ENCODE measurements at places on chromosomes 11 and 22.

- DNase-seq: no peak
Measured at GRCh38 chr11:23723861-23724260, 773.0 kb upstream of the LUZP2 start.

GRCh38 chr11:110072930-110073329 is 20.3 kb upstream of the ZC3H12C start:
- DNase-seq: no peak

GRCh38 chr11:12174477-12175143 is 64.2 kb downstream of the MICAL2 start:
- DNase-seq: no peak

DNA sequence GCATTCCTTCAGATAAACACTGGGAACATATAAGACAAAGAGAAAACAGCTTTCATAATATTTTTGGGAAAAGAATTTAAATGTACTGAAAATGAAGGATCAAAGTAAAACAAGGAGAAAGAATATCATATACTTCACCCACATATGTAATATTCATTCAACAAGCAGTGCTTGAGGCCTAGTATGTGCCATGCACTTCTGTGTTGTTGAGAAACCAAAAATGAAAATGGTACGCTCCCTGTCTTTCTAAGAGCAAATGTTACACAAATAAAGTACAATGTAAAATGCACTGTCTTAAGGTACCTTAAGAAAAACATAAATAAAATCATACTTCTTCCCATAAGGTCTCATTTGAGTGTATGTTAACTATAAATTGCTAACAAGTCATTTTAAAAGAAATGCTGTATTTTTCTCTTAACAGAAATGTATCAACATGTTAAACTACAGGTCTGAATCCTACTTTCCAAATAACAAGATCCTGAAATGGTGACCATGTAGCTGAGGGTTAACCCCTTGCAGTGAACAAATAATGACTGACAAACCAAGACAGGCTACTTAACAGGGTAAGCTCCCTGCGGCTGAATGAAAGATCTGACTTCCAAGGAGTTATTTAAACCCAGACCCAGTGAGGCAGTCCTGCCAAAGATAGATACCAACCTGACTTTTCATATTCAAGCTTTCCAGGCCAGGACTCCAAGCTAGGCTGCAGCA is 377.6 kb downstream of the DCDC1 start:
- no peak for DNase-seq

DNA sequence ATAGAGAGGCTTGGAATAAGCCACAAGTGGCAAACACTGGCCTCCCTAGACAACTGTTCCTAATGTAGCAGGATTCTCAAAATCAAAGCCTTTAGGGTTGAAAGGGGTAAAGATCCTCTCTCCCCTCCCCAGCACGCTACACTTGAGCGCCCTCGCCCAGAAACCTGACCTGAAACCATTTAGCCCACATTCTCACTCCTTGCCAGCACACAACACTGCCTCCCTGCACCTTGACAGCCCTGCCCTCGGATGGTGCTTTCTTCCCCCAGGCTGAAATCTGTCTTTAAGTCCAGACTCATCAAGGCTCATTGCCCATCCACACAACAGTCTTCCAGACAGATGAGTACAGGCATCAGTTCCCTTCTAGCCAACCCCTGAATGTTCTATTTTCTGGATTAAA is 26.5 kb downstream of the CWC15 start:
- DNase-seq: no peak

DNA sequence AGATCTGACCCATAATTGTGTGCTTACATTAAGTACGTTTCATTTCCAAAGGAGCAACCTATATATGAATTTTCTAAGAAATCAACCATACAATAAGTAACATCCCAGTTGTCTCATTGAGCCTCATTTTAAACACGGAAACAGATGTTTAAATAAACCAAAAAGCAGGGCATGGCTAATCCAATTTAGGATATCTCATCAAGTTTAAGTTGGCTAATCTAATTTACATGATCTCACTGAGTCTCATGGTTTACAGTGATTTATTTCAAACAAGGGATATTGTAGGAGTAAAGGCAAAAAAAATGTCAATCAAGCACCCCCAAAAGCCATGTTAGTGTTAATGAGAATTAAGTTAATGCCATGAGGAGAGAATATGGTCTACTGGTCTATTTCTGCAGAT is 499.8 kb upstream of the CCDC90B start:
- no peak for DNase-seq

DNA sequence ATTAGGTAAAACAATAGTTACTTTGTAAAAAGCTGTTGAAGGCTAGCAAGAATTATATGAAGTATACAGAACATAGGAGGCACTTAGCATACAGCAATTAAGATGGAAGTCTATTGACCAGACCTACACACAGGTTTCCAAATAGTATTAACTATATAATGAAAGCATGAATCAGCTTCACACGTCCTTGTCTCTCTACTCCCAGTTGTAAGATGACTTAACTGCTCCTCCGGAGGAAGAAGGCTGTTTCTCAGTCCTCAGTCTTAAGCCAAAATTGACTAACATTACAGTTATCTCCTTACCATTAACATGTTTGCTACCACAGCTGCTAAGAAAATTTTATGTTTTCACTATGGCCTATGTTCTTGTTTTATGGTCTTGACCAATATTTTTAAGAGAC is 24.7 kb downstream of the SIK3 start:
- no peak for DNase-seq

DNA sequence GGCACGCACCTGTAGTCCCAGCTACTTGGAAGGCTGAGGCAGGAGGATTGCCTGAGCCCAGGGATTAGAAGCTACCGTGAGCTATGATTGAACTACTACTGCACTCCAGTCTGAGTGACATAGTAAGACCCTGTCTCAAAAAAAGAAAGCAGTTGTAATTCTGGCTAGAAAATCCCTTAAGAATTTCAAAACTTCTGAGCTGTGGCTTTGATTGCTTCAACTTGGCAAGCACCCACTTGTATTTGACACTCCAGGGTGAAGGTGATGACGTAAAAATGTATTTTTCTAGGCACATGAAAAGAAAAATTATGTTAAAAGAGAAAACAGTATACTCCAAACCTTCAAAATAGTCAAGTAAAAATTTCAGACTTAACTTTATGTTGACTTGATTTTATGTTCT is 23.6 kb upstream of the ALKBH3 start:
- no peak for DNase-seq

GRCh38 chr11:64762674-64763525 is 3.1 kb upstream of the PYGM start:
- DNase-seq: no peak

DNA sequence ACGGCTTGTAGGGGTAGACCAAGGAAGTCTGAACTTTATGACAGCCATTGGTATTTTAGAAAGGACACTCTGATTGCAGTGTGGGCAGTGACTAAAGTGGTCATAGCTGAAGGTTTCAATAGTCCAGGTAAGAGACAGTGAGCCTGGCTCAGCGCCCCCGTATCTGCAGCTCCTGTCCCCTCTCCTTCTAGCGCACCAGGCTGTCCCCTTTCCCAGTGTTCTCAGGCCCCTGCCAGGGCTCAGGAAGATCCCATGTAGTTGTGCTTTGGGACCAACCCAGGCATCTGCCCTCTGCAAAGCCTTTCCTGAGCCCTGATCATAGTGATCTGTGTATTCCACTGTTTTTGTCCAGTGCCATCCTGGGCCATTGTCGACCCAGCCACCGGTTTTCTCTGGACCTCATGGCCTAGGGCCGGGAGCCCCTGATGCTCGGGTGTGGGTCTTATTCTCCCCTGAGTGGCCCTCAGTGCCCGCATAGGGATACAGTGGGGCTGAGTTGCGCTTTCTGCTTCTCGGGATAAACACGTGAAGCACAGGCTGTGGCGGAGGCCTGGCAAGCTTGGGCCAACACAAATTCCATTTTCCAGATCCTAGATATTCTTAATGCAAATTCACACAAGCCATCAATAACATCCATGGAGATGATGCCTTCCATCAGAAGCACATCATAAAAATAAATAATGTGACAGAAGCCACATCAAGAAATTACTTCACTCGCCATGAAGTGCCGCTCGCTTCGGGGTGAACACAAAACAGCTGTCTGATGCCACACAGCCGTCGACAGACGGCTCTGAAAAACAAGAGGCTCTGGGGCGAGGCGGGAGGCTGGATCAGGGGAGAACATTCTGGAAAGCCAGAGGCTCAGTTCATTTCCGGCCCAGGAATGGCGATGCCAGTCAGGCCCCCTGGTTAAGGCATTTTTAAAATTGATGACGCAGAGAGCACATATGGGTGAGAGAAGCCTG is 805.0 kb downstream of the TBC1D22A start:
- DNase-seq: no peak

DNA sequence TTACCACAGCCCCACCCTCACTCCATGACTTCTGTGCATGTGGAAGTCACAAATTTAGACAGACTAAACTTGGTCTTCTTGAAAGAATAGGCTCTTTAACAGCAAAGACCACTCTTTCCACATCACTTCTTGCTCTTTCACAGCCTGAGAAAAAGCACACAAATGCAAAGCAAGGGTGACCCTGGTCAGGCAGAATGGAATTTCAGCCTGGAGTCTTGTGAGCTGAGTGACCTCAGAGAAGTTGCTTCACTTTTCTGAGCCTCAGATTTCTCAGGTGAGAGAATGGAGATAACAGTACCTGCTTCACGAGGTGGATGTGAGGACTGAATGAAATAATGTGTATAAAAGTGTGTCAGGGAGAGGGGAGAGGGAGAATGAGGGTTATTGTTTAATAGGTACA is 26.8 kb upstream of the LIPT2 start:
- DNase-seq: no peak

GRCh38 chr11:15764948-15765347 is 591.4 kb downstream of the SOX6 start:
- no peak for DNase-seq

GRCh38 chr11:45142241-45143055 is 4.0 kb upstream of the PRDM11 start:
- no peak for DNase-seq

- peak; percentile 58 for DNase-seq
Measured at GRCh38 chr11:6328321-6328720, 8.0 kb upstream of the CAVIN3 start.

- DNase-seq: no peak
Measured at GRCh38 chr11:112260490-112260889, at the start of gene PLET1. TSS of gene PLET1 (minus strand) at chr11:112260860. CDS start at chr11:112260589, 271 bp downstream.

- no peak for DNase-seq
Measured at GRCh38 chr11:16902781-16903378, 111.3 kb downstream of the PLEKHA7 start.

DNA sequence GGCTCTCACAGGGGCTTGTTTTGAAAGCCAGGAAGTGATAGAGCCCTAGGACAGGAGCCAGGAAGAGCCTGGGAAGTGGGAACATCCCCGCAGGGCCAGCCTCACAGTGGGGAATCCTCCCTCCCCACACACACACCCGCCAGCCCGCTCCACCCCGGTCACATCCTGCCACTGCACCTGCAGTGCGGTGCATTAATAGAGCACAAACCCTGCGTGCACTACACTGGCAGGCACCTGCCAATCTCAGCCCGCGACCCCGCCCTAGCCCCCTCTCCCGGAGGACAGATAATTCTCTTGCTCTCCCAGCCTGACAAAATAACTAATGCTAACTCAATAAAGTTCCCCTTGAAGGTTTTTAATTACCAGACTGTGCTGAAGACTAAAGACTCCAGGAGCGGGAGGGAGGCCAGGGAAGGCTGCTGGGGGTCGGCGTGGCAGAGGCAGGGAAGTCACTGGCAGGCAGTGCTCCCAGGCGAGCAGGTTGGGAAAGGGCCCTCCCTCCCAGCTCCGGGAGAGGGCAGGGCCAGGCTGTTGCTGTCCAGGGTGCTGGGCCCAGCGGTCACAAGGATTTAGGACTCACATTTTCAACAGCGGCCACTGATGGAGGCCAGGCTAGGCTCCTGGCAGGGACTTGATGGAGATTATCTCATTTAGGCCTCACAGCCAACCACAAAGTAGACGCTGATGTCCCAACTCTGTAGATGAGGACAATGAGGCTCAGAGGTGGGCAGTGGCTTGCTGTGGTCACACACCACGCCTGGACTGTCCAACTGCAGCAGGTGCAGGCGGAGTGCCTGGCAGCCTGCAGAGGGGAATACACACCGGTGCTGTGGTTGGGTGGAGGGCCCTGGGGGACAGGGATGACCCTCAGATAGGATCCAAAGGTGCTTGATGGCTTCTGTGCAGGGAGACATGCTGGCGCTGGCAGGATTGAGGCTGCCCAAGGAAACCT is 23.9 kb upstream of the TCF20 start:
- DNase-seq: peak; percentile 30

GRCh38 chr11:37264783-37265182 is 666.7 kb upstream of the RAG2 start:
- no peak for DNase-seq

- no peak for DNase-seq
Measured at GRCh38 chr11:12045914-12046635, 37.6 kb upstream of the DKK3 start.

DNA sequence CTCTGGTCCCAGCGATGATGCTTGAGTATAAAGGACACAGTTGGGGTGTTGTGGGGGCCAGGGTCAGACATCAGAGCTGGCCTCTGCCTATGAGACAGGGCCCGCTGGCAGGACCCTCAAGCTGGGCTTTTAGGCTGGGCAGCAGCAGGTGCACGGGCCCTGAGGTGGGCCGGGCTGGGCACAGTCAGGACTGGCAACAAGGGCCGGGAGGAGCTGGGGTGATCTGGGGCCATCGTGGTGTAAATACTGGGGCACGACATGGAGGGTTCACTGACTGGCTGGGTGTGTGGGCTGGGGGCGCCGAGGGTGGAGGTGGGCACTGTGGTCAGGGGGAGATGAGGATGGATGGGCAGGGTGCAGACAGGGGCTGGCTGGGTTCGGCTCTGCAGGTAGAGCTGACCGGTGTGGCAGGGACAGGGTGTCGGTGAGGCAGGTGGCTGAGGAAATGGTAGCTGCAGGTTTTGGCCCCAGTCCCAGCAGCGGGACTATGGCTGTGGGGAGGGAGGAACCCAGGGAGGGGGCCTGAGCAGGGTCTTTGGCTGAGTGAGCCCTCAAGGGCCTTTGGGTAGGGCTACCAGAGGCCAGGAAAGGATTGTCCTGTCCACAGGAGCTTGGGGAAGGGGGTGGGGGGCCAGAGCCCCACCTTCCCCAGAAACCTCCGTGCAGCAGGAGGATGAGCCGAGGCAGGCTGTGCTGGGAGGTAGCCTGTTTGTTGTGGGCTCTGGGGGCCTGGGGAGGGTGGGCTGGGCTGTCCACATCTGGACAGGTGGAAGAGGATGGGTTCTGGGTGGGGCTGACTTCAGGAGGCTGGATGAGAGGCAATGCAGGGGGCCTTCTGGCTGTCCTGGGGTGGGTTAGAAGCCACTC is 81.4 kb downstream of the KCNQ1 start:
- DNase-seq: no peak

GRCh38 chr11:90326647-90327046 is 103.8 kb upstream of the CHORDC1 start:
- no peak for DNase-seq

DNA sequence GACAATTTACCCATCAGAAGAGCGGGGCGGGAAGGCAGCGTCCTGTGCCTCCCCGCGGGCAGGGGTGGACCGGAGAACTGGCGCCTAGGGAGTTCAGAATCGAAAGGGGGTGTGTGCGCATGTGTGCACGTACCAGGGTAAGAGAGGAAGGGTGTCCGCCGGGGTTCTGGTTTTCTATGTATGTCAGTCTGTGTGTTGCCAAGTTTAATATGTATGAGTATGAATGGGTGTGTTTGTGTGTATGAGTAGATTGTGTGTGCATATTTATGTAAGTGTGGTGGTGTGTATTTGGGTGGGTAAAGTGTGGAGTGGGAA is 2.0 kb downstream of the KCNC1 start:
- DNase-seq: no peak
